Sigmoid colon (tissue), 7 donors: ENCODE measurements at places on chromosomes 16 and 17. TPM values are rescaled to one million over a fixed set of nuclear protein-coding genes. Genes with fewer than 3 reads are reported as not detected.
A peak's percentile ranks its signal among the peaks of the same experiment; 100 is the strongest.

DNA sequence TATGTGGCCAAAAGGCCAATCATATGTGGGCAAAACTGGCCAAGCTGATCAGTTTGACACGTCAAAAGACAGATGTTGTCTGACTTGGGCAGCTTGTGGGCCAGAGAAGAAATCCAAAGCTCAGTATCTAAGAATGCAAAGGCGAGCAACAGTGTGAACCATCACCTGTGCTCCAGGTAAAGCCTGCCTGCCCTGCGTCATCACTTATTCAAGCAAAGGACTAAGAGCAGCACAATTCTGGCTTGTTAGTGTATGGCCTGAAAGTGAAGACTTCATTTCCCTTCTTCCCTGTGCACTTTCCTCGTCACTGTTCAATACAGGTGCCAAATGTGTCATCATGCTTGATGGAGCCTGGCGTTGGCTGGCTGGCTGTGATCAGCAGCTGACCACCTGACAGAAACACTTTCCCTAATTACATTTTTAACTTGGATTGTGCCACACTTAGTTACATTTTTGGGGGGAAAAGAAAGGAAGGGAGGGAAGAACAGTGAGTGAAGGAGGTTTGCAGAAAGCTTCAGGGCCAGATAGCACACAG lies 4.7 kb downstream of the FAM20A start:
- no peak overlapping the region for H3K27ac ChIP-seq
- no peaks in the 10 kb centered on the region for H3K36me3 ChIP-seq
- H3K4me3 ChIP-seq, result no peak overlapping the region
- DNase-seq, result no peak

DNA sequence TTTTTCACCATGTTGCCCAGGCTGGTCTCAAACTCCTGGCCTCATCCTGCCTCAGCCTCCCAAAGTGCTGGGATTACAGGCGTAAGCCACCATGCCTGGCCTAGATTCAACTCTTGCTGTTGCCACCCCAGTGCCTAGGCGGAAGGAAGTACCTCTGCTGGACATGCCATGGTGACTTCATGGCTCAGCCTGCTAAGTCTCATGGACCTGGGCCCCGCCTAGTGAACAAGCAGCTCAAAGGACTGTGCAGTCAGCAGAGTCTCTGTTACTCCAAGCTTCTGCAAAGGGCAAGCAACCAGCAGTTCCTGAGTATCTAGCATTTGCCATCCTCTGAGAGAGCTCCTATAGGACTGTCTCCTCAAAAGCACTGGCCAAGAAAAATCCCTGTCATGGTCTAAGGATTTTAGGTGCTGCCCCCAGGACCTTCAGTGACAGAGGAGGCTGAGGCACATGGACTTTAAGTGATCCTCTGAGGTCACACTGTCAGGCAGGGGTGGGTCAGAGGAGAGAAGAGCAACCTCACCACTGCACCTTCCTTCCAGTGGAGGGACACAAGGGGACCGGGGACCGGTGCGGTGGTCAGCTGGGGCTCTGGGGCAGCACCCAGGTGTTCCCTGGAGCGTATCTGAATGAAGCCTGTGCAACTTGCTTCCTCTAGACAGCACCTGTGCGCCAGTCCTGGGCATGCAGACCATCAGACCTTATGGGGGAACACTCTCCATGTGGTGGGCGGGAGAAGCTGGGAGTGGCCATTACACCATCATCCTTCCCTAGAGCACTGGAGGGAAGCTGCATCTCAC lies 71.3 kb downstream of the IL21R start:
- DNase-seq, result no peak
- no peak overlapping the region for H3K4me3 ChIP-seq
- H3K27ac ChIP-seq, result no peak overlapping the region

- H3K4me1 ChIP-seq, result no peaks in the 10 kb centered on the region
- H3K27me3 ChIP-seq, result no peaks in the 10 kb centered on the region
- no peak overlapping the region for H3K4me3 ChIP-seq
- no peak for DNase-seq
- peaks cover 100% of the 10 kb centered on the region for H3K36me3 ChIP-seq
Observed at GRCh38 chr16:72105978-72106377, 12.3 kb downstream of the DHX38 start.

DNA sequence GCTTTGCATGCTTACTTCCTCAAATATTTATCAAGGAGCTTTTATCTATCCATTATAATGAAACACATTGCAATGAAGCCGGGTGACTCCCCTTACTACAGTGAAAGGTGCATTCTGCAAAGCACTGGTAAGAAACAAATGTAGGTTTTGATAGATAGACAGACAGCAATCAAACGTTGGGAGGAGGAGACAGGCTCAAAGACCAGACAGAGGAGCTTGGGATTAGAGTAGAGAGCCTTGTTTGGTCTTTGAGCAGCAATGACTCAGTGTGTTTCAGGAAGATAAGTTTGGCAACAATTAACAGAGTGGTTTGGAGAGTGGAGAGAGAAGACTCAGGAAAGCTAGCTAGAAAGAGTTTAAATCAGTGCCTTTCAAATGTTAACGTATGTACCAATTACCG lies 68.8 kb downstream of the ZNF18 start:
- no peaks in the 10 kb centered on the region for H3K4me1 ChIP-seq
- no peak for DNase-seq
- H3K27ac ChIP-seq, result no peak overlapping the region
- no peak overlapping the region for H3K4me3 ChIP-seq
- no peaks in the 10 kb centered on the region for H3K36me3 ChIP-seq
- no peaks in the 10 kb centered on the region for H3K27me3 ChIP-seq

- H3K4me3 ChIP-seq, result peak overlapping the region; percentile 86
- no peak for DNase-seq
- H3K27me3 ChIP-seq, result no peaks in the 10 kb centered on the region
- H3K36me3 ChIP-seq, result no peaks in the 10 kb centered on the region
- H3K27ac ChIP-seq, result peak overlapping the region; percentile 76
- peaks cover 23% of the 10 kb centered on the region for H3K4me1 ChIP-seq
Observed at GRCh38 chr17:66190738-66191592, 968 bp downstream of the CEP112 start.

DNA sequence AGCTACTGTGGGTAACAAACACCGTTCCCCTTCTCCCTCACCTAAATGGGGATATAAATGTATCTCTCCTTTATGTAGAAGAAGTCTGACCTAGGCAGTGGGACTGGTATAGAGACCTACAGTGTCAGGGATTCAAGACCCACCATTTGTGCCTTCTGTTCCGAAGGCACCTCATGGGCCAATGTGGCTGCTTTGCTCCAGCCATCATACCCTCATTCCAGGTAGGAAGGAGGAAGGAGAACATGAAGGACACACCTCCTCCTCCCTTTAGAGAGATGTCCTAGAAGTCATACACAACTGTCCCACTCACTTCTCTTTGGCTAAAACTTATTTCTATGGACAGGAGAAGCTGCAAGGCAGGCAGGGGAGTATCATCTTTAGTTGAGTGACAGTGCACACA lies 8.3 kb upstream of the CRISPLD2 start:
- H3K27ac ChIP-seq, result peak overlapping the region; percentile 39
- H3K36me3 ChIP-seq, result no peaks in the 10 kb centered on the region
- H3K4me1 ChIP-seq, result no peaks in the 10 kb centered on the region

DNA sequence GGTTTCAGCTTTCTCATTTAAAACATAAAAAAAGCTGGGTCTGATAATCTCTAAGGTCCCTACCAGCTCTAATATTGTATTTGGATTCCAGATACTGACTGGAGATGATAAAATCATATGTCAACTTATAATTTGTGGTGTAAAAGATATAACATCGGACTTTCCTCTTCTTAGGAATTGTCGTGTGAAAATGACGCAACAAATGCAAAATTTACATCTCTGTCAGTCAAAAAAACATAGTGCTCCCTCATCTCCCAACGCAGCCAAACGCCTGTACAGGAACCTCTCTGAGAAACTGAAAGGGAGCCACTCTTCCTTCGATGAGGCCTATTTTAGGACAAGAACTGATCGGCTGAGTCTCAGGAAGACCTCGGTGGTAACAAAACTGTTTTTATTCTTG lies 197.3 kb downstream of the ANKFN1 start:
- no peaks in the 10 kb centered on the region for H3K4me1 ChIP-seq
- no peaks in the 10 kb centered on the region for H3K36me3 ChIP-seq
- H3K27me3 ChIP-seq, result no peaks in the 10 kb centered on the region
- no peak for DNase-seq

GRCh38 chr16:85563515-85564276 lies 49.4 kb upstream of the GSE1 start:
- no peak overlapping the region for H3K4me3 ChIP-seq
- H3K36me3 ChIP-seq, result no peaks in the 10 kb centered on the region
- DNase-seq, result peak; percentile 85
- H3K27me3 ChIP-seq, result no peaks in the 10 kb centered on the region

DNA sequence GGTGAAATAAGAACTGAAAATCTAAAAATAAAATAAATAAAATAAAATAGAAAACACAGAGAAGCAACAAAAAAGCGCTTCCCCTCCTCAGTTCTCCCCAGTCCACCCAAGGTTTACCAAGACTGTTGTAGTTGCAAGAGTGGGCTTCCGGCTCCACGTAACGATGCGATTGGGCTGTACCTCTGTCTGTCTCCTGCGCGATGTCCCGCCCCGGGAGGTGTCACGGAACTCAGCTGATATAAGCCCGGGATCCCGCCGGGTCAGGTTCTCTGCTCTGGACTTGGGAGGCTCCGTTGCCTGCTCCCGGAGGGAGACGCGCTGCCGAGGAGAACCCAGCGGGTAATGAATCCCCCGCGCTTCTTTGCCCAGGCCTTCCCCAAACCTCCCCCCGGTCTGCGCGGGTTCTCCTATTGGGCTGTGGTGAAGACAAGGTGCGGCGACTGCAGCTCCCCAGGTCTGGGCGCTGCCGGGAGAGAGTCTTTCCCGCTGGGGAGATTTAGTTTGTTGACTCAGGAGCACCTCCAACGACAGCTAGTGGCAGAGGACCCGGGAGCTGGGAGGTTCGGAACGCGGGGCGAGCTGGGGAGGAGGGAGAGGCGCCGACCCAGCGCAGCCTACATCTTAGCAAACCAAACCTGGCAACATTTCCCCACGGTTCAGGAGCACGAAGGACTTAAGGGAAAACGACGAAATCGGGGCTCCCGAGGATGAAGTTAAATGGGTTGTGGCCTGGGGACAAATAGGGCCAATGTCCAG lies at the start of gene SLFN5:
Gene SLFN5 (plus strand): TSS at position 268 of the 756 bp plus-strand sequence. CDS start 15,619 bp downstream, outside the sequence.
- peaks cover 33% of the 10 kb centered on the region for H3K4me1 ChIP-seq
- H3K27ac ChIP-seq, result peak within 1 kb of the TSS; percentile 96
- H3K36me3 ChIP-seq, result no peaks in the 10 kb centered on the region
- peak; percentile 98 for DNase-seq
- no peaks in the 10 kb centered on the region for H3K27me3 ChIP-seq

GRCh38 chr16:27406511-27407128 lies 4.6 kb downstream of the IL21R start:
- H3K27me3 ChIP-seq, result peaks cover 52% of the 10 kb centered on the region
- peaks cover 7% of the 10 kb centered on the region for H3K4me1 ChIP-seq
- H3K27ac ChIP-seq, result no peak overlapping the region
- H3K4me3 ChIP-seq, result no peak overlapping the region
- no peak for DNase-seq
- no peaks in the 10 kb centered on the region for H3K36me3 ChIP-seq

DNA sequence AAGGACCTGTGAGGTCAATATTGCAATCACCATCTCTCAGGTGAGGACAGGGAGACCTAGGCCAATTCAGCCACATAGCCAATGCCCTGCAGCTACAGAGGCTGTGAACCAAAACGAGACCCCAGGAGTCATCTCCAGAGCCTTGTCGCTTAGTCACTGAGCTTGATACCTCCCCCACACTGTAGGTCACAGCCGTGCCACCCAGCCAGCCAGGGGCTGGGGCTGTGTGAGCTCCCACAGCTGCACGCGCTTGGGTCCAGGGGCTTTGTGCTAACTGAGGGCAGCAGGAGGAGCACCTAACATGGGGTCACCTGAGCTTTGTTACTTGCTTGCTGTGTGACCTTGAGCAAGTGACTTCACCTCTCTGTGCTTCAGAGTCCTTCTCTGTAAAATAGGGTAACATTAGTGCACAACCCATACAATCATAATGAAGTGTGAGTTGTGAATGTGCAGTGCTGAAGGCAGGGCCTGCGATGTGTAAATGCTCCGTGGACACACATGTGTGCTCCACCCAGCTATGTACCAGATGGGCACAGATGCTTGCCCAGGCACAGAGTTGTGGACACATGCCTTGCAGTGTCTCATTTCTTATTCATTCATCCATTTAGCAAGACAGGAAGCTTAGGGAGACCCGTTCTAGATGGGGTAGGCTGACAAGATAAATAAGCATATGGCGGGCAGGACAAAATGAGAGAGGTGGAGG lies 25.9 kb downstream of the SBK1 start:
- no peak overlapping the region for H3K4me3 ChIP-seq
- no peak for DNase-seq
- no peaks in the 10 kb centered on the region for H3K27me3 ChIP-seq
- H3K27ac ChIP-seq, result no peak overlapping the region
- no peaks in the 10 kb centered on the region for H3K4me1 ChIP-seq
- H3K36me3 ChIP-seq, result no peaks in the 10 kb centered on the region

- no peaks in the 10 kb centered on the region for H3K4me1 ChIP-seq
- no peak for DNase-seq
- H3K36me3 ChIP-seq, result no peaks in the 10 kb centered on the region
- H3K27ac ChIP-seq, result no peak overlapping the region
- no peaks in the 10 kb centered on the region for H3K27me3 ChIP-seq
- H3K4me3 ChIP-seq, result no peak overlapping the region
Observed at GRCh38 chr17:17675416-17675815, 5.8 kb upstream of the RAI1 start.

- H3K27ac ChIP-seq, result no peak overlapping the region
- no peaks in the 10 kb centered on the region for H3K27me3 ChIP-seq
- H3K4me1 ChIP-seq, result peaks cover 11% of the 10 kb centered on the region
- DNase-seq, result no peak
- no peaks in the 10 kb centered on the region for H3K36me3 ChIP-seq
Observed at GRCh38 chr17:62090021-62090824, 25.1 kb upstream of the MED13 start.

The RNF112 gene
- total RNA-seq, result 7.5 TPM
